ENCODE measurements at places on chromosomes 4 and X.

DNA sequence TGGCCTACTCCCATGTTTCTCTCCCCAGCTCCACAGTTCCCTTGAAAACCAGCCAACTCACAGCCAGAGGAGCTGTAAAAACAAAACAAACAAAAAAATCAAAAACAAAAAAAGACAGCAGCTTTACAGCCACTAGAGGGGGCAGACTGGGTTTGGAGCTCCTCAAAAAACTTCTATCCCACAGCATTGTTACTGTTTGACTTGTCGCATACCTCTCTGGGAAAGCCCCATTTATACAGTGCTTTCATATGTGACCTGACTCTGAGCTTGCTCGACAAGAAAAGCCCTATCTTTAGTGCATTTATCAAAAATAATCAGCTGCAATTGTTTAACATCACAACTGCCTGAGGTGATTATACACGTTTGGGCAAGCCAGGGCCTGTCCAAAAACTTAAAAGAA is 21.6 kb downstream of the TSPAN6 start:
- DNase-seq, result no peak

GRCh38 chr4:33864290-33864859 is 2379.9 kb downstream of the ARAP2 start:
- no peak for DNase-seq

- no peak for DNase-seq
Measured at GRCh38 chr4:7651461-7651921, 216.8 kb upstream of the PSAPL1 start.

DNA sequence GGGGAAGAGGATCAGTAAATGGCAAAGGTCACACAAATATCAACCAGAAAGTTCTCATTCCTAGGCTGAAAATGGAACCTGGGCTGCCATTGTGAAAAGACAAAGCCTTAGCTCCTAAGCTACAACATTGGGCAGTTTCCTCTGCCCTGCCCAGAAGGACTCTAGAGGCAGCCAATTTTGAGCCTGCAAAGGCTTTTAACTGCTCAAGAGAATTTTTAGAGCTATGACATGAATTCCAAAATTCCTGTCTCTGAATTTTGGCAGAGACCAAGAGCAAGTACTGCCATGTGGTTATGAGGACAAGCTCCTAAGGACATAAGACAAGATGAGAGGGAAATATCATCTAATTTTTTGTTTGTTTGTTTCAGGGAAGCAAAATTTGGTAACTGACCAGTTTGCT is 29.6 kb upstream of the IGFBP7 start:
- no peak for DNase-seq

DNA sequence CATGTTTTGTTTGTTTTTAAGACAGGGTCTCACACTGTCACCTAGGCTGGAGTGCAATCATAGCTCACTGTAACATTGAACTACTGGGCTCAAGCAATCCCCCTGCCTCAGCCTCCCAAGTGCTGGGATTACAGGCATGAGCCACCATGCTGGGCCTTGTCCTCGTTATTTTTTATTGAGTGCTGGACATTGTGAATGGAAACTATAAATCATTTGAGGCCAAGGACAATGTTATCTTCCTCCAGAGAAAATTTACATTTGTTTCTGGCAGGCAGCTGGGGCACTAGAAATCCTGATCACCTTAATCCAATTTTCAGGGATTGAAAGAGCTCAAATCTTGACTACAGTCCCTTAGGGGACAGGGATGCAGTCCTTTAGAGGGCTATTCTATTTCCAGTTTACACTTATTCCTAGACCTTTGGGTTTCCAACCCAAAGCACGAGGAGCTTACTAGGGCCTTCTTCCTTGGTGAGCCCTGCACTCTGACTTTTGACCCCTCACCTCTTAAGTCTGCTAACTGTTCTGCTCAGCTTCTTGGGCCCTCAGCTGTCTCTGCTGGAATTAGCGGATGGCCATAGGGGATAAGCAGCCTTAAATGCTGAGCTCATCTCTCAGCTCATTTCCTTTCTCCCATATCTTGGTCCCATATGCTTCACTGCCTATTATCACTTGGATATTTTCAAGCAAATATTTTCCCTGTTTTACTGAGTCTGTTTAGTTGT is 23.0 kb upstream of the PDZD4 start:
- no peak for DNase-seq

GRCh38 chr4:176896211-176896610 is 103.5 kb upstream of the VEGFC start:
- DNase-seq, result no peak

DNA sequence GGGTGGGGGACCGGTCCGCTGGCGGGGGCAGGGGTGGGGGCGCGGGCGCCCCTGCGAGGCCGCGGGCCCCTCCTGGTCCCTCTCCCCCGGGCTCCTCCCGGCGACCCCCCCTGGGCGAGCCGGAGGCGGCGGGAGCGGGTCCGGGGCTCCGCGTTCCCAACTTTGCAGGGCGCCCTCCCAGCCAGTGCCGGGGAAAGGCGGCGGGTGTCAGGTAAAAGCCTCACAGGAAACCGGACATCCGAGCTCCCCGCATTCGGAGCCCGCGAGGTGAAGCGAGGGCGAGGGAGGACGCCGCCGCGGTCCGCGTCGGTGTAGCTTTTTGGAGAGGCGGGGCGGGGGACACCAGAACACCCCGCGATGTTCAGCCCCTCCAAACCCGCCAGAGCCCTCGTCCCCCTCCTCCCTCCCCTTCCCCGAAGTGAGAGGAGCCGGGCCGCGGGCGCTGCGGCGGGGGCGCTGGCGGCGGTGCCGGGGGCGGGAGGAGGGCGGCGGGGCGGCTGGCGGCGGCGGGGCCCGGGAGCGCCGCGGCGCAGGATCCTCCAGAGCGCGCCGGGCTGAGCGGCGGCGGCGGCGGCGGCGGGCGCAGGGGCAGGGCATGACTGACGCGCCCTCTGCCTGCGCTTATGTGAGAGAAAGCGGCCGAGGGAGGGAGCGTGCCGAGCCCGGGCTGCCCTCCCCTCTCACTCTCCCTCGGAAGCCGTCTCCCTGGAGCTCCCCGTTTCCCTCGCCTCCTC is at the start of gene VEGFC:
VEGFC (minus strand) TSS at position 597 of the 734 bp plus-strand sequence. CDS start 611 bp downstream, outside the sequence.
- no peak for DNase-seq

- DNase-seq, result no peak
Measured at GRCh38 chr4:73803213-73803612, 33.3 kb upstream of the CXCL6 start.

GRCh38 chr4:160580581-160580980 is 1477.7 kb downstream of the RAPGEF2 start:
- no peak for DNase-seq

GRCh38 chr4:139189972-139190371 is 13.0 kb upstream of the ELF2 start:
- no peak for DNase-seq
